ENCODE measurements at places on chromosomes 3 and 15.

GRCh38 chr3:116767726-116768125 is 58.1 kb downstream of the TUSC7 start:
- no peak for DNase-seq

GRCh38 chr3:137687181-137687879 is 76.8 kb upstream of the SOX14 start:
- DNase-seq = no peak

- DNase-seq = no peak
These were observed 152.0 kb downstream of the OPA1 start for GRCh38 chr3:193744822-193745684.

DNA sequence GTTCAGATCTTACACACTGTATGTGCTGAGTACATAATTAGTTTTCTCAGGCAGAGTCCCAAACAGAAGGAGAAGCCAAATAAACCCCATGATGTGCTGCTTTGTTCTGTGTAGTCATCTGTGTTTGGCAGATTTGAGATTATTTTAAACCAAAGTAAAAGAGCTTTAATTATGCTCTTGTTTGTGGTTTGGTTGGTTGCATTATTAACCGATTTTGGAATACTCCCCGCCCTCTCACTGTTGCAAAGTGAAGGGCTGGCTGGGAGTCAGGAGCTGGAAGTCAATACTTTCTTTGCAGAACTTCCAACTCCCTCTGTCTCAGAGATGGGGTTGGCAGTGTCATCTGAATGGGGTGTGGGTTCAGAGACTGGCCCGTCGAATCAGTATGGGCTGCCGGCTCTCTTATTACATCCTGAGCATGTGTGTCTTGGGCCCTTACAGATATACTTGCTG is 34.4 kb downstream of the SLCO3A1 start:
- no peak for DNase-seq

DNA sequence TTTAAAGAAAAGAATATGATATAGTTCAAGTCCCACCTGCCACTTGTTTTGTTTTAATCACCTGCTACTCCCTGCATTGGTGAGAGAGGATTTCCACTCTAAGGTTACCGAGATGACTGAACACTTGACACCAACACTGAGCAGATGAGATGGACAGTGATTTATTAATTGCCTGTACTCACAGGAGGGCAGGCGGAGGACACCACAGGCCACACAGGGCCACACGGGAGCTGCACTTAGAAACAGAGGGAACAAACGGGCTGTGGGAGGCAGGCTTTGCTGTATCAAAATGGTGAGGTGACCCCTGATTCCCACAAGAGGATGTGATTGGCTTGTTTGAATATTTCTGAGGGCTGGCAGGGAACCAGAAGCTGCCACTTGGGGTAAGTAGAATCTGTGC is 10.8 kb downstream of the MINAR1 start:
- no peak for DNase-seq

DNA sequence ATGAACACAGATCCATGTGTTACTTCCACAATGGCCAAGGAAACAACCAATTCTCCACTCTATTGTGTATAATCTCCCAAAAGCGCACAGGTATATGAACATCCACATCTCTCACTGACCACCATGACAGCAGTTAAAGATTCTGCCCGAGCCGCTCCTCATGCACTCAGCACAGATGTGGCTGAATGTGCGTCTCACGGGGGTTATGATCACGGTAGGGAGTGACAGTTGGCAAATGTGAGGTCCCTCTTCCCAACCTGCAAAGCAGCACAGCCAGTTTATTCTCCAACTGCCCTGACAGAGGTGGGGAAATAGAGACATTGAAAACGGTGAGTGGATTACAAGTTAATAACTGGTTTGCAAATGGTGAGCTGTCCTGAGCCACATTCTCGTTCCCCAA is 17.6 kb downstream of the FOXP1 start:
- DNase-seq = no peak

DNA sequence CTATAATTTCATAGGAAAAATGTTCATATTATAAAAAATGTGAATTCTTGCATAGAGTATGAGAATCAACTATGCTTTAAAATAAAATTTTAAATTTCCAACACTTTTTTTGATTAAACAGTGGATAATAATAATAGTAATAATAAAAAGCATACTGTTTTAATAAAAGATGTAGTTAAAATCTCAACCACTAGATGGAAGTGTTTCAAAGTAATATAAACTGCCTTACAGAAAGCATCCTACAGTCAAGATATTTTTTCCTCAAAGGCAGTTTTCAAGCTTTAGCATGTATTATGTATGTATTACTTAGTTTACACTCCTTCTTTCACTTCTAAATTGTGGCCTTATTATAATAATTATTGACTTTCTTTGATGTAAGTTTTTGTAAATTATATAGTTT is 217.5 kb downstream of the CHL1 start:
- no peak for DNase-seq

DNA sequence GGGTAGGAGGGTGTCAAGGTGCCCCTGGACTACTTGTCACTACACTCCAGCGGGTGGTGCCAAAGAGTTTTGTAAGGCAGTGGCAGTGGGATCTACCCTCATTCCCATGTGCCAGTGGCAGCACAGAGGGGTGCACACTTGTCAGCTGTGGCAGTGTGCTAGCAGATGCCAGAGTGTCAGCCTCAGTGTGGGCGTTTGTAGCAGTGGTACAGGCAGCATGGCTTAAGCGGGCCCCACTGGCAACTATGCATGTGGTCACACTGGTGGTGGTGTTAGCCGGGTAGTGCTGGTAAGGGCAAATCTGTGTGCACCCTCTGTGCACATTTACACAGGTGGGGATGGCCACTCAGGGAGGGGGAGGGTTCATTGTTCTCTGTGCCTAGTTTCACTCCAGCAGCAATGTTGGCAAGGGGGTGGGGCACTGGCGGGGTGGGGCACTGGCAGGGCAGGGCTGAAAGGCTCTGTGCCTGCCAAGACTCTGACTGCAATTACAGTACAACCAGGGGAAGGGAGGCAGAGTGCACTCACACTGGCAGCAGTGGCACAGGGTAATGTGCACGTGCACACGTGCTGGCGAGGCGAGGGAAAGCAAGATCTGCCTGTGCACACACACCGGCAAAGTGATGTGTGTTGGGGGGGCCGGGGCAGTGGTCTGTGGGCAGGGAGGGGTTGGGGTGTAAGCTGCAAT is 31.8 kb downstream of the MYO9A start:
- no peak for DNase-seq

All from activated T-cell treated with anti-CD3 and anti-CD28 coated beads for 48 hours (primary cell).